ENCODE measurements at places on chromosomes 6 and 20.

DNA sequence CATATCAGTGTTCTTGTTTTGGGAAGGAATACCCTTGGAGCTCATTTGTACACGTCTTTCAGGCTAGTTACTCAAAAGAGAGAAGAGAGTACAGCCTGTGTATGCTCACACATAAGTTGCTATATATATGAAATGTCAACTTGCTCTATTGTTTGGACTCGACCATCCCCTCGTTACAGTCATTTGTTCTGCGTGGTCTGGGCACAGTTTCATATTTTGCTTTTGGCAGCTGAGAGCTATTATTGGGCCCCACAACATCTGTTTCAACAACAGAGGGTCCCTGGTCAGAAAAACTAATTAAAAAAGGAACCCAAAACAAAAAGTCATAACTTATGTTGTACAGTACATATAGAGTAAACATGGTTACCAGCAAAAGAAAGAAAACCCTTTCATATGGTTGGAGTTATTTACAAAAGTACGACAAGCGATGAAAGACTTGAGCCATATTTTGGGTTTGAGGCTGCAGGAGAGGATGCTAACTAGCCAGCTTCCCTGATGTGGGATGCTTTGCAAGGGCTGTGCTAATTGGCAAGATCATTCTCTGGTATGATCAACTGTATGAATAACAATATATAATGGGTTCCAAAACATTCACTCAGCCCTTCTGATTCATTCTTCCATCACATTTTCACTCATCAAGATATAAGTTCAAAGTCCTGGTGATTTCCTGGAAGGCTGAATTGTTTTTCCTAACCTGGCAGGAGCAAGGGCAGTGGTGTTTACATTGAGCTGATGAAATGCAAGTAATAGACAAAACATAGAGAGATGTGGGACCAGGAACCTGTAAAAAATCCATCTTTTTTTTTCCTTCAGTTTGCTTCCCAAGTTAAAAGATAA lies 137.9 kb downstream of the RPS12 start:
- DNase-seq = no peak

DNA sequence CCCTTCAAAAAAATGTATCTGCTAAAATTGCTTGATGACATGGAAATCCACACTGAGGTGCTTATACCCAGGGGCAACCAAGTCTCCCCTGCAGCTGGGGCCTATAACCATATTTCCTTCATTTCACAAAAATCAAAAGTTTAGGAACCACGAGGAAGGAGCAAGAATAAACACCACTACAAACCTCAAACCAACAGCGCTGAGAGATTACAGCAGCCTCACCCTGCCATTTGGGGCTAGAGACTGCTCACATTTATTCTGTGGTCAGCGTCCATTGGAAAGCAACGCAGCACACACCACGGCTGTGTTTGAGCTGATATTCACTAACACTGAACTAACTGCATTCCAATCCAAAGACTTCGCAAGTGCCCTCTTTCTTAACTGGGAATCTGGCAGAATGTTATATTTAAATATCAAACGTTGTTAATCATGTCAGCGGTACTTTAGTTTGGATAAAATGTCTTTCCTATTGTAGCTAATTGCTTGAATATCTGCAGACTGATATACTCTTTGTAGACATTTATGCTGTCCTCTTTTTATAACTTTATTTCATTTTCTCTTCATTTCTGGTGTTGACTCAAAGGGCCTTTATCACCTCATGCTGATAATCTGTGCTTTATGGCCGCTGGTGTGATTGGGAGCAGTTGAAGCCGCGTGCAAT lies 94.6 kb downstream of the FOXA2 start:
- no peak for DNase-seq

GRCh38 chr20:57470666-57471495 lies 54.1 kb downstream of the CTCFL start:
- no peak for DNase-seq

DNA sequence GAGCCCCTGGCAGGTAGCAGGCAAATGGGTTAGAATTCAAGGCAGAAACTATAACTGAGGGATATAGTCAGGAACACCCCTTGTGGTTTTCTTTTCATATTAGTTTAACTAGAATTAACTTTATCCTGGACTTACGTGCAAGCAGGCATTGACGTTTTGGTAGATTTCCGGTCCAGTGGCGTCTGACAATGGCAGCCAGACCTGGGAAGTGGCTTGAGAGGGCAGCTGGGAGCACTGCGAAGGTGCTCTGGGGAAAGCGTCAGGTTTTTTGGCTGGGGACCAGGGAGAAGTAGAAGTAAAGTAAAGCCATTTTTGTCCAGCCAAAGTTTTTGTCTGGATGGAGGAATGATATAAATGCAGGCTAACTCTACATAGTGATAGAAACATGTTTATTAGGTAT lies 8.4 kb upstream of the ACSS1 start:
- DNase-seq = no peak

- DNase-seq = no peak
Observed at GRCh38 chr6:24824142-24824938, 25.6 kb upstream of the ARMH2 start.
